ENCODE measurements at places on chromosomes 4 and X. TPM values are rescaled to one million over a fixed set of nuclear protein-coding genes. Genes with fewer than 3 reads are reported as not detected.

GRCh38 chrX:12758291-12758690 is 32.9 kb upstream of the PRPS2 start:
- DNase-seq, result no peak

GRCh38 chr4:39278476-39278875 is 87.7 kb downstream of the RFC1 start:
- no peak for DNase-seq

The SMIM31 gene
- total RNA-seq, result not detected

DNA sequence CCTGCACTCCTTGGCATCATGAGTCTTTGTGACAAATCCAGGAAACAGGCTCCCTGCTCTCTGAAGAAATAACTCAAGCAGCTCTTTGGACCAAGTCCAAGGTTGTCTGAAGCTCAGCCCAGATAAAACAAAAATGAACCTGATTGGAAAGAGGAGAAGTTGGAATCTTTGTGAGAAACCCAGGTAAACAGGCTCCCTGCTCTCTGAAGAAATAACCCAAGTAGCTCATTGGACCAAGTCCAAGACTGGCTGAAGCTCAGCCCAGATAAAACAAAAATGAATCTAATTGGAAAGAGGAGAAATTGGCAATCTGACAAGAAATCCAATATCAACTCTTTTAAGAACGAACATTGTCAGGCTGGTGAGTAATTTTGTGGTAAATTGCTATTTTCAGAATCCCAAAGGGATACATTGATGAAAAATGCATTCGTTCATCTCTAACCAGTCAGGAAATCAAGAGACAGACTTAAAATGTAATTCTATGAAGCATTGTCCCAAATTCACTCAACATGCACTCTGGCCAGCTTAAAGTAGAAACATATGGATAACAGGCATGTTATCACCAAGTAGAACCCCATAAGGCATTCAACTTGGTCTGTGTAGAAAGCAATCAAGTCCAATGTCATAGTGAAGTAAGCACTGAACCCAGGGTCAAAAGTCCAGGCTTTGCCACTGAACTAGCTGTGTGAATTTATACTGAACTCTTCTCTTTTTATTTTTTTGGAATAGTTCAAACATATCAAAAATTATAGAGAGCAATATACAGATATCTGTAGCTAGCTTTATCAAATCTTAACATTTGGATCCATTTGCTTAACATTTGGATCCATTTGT is 16.8 kb upstream of the NFXL1 start:
- no peak for DNase-seq

All from Caco-2 (cell line).